Endothelial cell (in vitro differentiated cells): ENCODE measurements at places on chromosomes 6 and 20. TPM values are rescaled to one million over a fixed set of nuclear protein-coding genes. Genes with fewer than 3 reads are reported as not detected.

The KIF25 gene
- total RNA-seq: not detected

GRCh38 chr6:165745492-165745891 lies 82.5 kb upstream of the PDE10A start:
- no peak overlapping the region for H3K27ac ChIP-seq
- H3K27me3 ChIP-seq: peaks cover 4% of the 10 kb centered on the region
- H3K4me3 ChIP-seq: no peak overlapping the region
- DNase-seq: no peak
- no peaks in the 10 kb centered on the region for H3K4me1 ChIP-seq

The HLA-DQB1 gene
- 22.0 TPM for total RNA-seq

The CRISP2 gene
- not detected for total RNA-seq
